SHP77 (cell line): ENCODE measurements at places on chromosomes 1 and 21.
A peak's percentile ranks its signal among the peaks of the same experiment; 100 is the strongest.

DNA sequence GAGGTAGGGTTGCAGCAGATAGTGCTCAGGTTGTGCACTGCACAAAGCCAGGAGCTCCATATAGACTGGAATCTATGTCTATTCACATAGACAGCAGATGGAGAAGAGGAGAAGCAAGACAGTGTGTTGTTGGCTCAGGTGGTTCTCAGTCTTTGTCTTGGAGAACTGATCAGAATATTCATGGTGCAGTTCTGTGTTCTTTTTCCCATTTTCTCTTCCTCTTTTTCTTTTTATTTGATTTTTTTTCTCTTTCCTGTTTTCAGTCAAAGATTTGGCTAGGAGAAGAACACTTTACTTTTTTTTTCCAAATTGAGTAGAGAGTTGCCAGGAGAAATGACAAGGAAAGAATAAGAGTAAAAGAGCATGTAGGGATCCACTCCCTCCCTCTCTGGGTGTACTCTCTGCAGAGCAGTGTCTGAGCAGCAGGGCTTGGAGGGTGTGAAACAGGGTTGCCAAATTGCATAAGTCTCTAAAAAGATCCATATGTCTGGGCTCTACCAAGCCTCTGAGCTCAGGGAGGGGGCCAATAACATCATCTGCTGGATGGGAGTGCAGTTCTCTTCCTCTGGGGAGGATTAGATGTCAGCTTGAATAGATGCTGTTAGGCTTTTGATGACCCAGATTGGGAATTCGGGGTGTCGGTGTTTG lies 8.7 kb upstream of the CD34 start:
- no peak for DNase-seq

DNA sequence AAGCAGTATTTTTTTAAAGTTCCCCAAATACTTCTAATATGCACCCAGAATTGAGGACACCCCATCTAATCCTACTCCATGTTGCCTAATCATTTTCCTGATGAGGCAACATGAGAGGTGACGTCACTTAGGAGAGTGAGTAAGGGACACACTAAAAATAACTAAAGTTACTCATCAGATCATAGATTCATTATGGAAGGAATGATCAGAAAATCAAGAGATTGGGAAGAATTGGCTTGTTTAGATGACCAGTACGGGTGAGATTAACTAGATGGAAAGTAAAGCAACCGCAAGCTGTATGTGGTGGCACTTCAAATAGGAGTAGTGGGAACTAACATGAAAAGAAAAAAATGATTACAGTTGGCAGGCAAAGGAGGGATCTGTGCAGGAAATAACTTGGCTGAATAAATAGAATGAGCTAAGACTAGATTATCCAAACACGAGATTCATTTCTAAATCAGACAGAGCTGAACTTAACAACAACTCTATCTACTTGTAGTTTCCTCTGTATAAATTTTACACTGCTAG lies 61.4 kb upstream of the CXADR start:
- DNase-seq = no peak

- DNase-seq = peak; percentile 28
Measured at GRCh38 chr21:37220433-37220980, 46.6 kb downstream of the VPS26C start.

DNA sequence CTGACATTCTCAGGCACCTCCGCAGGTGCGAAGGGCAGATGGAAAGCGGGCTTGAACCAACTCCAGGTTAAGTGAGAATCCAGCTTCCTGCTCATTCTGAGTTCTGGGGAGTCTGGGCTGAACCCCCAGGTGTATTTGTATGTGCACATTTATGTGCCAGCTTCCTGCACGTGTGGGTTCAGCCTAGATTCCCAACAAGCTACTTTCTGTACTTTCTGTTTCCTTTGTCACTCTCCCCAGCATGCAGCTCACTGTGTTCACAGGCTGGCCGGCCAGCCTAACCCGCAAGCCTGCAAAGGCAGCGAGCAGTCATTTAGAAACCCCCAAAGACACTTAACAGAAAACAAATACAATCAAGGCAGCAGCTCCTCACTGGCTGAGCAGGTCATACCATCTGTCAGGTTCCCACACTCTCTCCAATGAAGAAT lies 1.3 kb upstream of the IL19 start:
- no peak for DNase-seq

DNA sequence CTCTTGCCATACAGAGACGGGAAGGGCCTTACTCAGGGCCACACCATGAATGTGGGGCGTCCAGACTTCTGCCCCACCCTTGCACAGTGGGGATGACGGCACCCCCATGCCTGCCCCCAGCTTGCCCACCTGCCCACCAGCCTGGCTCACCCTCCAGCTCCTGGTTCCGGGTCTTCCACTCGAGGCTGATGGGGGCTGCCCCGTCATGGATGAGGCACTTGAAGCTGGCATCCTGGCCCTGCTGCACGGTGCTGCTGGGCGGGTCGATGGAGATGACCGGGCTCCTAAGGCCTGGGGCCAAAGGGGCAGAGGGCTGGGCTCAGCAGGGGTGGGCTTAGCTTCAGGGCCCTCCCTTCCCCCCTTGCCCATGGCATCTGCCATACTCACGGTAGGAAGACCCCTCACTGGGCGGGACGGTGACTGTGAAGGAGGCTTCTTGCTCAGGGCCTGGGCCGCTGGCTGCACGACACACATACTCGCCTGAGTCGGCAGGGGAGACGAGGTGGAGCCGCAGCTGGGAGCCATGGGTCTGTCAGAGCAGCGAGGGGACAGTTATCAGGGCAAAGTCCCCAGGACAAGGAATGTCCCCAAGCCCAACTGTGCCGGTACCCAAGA lies 29.9 kb downstream of the LDLRAD2 start:
- no peak for DNase-seq

- DNase-seq = no peak
Measured at GRCh38 chr1:22041505-22041904, 11.0 kb upstream of the CDC42 start.
